GM18507 (cell line): ENCODE measurements at places on chromosomes 6 and 20.

DNA sequence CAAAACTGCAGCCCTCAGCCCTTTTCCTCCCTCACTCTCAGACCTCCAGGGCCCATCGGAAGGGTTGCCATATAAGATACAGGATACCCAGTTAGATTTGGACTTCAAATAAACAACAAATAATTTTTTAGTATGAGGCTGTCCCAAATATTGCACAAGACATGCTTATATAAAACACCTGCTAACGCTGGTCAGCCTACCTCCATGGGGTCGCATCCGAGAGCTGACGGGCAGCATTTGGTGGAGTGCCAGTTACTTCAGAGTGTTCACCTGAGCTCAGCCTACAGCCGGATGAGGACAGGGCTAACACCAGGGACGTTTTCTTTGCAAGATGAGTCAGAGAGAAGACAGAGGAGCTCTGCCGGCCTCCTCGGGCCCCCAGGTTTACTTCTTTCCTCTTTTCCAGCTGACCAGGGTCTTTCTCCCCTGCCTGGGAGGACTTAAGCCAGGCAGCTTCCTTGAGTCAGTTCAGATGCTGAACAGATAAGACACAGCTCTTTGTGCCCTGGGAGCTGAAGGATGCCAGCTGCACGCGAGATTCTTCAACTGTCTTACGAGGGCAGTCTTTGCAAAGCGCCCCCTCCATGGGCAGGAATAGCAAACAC, 141.2 kb upstream of the KCNG1 start:
- no peak for DNase-seq

GRCh38 chr6:2126351-2126750, 119.1 kb downstream of the GMDS start:
- no peak for DNase-seq

- no peak for DNase-seq
Observed at GRCh38 chr20:16708602-16709001, 21.2 kb upstream of the SNRPB2 start.

DNA sequence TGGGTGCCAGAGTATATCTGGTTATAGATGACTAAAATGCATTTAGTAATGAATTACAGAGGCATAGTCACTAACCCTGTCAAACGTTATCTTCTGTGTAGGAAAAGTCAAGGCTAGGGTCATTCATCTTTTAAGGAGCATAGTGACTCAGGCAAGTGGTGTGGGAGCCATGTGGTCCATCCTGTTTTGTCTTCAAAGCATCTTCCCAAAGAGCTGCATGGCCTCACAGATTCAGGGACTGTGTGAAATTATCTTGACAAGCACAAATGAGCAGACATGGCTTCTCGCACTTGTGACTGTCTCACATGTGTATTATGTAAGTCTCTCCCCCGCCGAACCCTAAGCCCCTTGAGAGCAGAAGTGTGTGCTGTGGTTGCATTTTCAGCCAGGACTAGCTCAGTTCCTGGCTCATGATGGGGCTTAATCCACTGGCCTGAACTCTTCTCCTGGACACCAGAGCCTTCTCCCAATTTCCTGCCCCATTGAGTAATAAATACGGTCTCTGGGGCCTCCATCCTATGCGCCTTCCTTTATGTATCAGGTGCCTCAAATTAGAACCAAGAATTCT, 769.1 kb downstream of the QKI start:
- DNase-seq = no peak

DNA sequence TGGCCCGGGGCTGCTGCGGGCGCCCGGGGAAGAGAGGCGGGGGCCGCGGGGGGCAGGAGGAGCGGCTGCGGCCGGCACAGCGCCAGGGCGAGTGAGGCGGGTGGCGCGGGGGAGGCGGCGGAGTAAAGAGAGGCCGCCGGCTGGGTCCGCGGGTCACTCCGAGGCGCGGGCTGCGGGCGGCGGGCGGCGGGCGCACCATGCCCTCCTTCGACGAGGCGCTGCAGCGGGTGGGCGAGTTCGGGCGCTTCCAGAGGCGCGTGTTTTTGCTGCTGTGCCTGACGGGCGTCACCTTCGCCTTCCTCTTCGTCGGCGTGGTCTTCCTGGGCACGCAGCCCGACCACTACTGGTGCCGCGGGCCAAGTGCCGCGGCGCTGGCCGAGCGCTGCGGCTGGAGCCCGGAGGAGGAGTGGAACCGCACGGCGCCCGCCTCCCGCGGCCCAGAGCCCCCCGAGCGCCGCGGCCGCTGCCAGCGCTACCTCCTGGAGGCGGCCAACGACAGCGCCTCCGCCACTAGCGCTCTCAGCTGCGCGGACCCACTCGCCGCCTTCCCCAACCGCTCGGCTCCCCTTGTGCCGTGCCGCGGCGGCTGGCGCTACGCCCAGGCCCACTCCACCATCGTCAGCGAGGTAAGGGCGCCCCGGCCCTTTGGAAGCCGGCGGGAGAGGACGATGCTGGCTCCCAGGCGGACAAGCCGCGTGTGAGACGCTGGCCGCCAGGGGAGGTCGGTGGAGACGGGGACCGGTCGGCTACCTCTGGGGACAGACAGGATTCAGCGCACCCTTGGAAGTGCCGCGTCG, at the start of gene SLC22A3:
SLC22A3 (plus strand) TSS at position 156 of the 797 bp plus-strand sequence; CDS start at position 198, 42 bp downstream.
- DNase-seq = no peak

DNA sequence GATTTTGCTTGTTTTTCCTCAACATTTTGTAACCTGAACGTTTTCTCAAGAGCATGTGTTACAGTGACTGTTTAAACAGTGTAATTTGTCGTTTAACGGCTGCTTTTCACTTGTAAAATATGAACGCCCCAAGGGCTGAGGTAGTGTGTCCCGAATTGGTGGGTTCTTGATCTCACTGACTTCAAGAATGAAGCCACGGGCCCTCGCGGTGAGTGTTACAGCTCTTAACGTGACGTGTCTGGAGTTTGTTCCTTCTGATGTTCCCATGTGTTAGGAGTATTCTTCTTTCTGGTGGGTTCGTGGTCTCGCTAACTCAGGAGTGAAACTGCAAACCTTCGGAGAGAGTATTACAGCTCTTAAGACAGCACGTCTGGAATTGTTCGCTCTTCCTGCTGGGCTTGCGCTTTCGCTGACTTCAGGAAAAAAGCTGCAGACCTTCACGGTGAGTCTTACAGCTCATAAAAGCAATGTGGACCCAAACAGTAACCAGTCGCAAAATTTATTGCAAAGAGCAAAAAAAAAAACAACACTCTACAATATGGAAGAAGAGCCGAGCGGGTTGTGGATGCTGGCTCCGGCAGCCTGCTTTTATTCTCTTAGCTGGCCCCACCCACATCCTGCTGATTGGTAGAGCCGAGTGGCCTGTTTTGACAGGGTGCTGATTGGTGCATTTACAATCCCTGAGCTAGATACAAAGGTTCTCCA, 25.1 kb upstream of the TRIM27 start:
- no peak for DNase-seq

DNA sequence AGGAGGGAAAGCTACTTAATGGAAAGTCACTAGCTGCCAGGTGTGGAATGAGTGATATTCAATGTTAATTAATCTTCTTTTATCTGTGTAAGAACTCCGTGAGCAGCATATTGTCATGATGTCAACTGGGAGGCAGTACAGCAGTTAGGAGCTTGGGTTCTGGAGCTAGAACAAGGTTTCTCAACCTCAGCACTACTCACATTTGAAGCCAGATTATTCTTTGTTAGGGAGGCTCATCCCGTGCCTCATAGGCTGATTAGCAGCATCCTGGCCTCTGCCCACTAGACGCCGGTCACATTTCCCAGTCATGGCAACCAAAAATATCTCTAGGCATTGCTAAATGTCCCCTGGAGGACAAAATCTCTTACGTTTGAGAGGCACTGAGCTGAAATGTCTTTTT, 41.2 kb downstream of the BCAS1 start:
- no peak for DNase-seq

- no peak for DNase-seq
Observed at GRCh38 chr6:166624275-166624674, 2.8 kb downstream of the RPS6KA2 start.

DNA sequence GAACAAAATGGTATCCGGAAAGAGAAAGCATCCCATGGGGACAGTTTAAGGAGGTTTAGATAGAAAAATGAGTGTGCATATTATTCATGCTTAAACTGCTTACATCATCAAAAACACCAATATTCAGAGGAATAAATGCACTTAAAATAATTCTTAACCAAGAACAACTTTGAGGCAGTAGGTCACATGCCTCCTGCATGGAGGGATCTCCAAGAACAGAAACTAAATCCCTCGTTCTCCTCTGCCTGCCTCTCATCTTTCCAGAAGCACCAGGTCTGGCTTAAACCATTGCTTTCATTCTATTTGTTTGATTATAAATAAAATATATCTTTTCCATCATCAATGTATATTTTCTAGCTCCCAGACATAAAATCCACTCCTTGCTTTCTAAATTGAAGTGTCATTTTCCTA, 103.5 kb upstream of the QKI start:
- no peak for DNase-seq
